ENCODE measurements at places on chromosomes 13 and 19.

DNA sequence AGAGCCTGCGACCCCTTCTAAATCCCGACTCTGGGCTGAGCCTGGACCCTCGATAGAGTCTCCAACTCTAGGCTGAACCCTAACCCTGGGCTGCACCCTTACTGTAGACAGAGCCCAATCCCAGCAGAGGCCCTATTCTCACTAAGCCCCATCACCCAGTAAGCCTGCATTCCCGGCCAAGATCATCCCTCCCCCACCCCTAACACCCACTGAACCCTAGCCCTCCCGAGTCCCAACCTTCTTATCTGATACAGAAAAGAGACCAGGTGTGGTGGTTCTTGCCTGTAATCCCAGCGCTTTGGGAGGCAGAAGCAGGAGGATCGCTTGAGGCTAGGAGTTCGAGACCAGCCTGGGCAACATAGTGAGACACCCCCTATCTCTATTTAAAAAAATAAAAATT lies 2.6 kb upstream of the TNFAIP8L1 start:
- DNase-seq, result no peak

DNA sequence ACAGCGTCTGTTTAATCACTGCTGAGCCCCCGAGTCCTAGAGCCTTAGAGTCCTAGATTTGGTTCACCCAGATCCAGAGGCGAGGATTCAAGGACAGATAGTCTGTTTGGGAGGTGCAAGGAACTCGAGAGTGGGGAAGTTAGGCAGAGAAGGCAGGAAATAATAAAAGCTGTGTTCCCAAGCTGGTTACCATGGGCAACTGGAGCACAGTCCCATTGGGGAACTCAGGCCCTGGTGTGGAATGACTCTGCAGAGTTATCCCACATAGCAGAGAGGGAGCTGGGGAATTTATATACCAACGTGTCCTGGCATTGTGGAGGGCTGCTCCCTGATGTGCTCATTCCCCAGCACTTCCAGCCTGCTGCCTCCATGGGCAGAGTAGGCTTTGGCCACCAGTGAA lies 9.7 kb downstream of the IGSF23 start:
- DNase-seq, result no peak

GRCh38 chr19:51079481-51080110 lies 3.1 kb downstream of the KLK14 start:
- DNase-seq, result peak; percentile 68

DNA sequence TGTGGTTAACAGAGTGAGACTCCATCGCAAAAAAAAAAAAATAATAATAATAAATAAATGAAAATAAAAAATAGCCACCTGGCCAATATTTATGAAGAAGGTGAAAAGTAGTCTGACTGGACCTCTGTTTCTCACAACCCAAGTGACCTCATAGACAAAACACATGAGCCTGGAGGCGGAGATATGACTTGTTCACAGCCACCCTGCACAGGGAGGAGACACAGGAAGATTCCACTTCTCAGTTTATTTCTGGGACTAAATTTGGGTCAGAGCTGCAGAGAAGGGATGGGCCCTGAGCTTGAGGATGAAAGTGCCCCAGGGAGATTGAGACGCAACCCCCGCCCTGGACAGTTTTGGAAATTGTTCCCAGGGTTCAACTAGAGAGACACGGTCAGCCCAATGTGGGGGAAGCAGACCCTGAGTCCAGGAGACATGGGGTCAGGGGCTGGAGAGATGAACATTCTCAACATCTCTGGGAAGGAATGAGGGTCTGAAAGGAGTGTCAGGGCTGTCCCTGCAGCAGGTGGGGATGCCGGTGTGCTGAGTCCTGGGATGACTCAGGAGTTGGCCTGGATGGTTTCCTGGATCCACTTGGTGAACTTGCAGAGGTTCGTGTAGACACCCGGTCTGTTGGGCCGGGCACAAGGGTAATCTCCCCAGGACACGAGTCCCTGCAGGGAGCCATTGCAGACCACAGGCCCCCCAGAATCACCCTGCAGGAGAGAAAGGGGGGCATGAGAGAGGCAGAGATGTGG lies 9.6 kb downstream of the KLK5 start:
- DNase-seq, result no peak

- DNase-seq, result no peak
These were observed 56.5 kb downstream of the KCTD12 start for GRCh38 chr13:76829572-76830327.

DNA sequence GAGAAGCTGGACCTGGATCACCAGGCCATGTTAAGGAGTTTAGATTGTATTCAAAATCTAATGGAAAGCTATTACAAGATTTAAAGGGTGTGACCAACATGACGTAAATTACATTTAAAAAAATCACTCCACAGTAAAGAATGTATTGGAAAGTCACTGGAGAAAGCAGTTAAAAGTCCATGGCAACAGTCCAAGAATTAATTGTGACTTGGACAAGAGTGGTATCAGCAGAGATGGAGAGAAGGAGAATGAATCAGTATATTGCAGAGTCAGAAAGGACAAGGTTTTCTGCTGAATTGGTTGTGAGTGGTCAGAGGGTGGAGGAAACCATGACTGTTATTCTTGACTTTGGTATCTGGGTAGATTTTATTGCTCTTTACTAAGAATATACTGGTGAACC lies 535.1 kb upstream of the SLITRK1 start:
- no peak for DNase-seq

All from pancreas (tissue), 10 donors.